ENCODE measurements at places on chromosomes 1 and 21.

DNA sequence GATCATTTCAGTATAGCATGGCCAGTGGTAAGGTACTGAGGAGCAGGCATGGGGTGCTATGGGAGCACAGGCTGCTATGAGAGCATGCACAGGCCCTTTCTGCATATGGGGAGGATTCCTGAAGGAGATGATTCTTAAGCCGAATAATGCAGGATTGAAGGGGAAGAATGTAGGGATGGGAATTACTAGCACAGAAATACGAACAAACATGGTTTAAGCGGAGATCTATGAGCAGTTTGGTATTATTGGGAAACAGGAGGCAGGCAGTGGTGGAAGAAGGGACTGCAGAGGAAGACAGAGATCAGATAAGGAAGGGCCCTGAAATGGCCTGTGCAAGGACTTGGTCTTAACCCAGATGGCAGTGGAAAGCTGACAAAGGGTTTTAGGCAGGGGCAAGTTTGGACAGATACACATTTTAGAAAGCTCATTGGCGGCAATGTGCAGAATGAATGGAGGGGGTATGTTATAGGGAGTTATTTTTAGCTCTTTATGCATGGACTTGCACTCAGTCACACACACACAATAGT, 1.7 kb downstream of the OSCP1 start:
- peak; percentile 60 for DNase-seq

GRCh38 chr1:216670118-216670883, 52.9 kb downstream of the ESRRG start:
- peak; percentile 17 for DNase-seq

DNA sequence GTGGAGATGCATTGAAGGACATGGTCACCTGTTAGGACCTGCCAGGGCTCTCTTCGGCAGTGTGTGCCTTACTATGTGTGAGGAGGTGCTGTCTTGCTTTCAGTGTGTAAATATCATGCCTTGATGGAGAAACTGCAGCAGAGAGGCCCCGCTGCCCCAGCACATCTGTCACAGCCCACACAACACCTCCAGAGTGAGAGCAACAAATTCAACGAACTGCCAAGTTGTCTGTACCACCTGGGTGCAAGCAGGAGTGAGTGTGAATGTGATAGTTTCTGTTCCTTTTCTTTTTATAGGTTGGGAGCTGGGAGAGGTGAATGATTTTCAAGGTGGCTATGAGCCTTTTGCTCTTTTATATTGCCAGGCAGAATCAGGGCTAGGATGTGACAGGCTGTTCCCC, 114.6 kb upstream of the KIAA0040 start:
- DNase-seq = no peak

- DNase-seq = no peak
These were observed 1.5 kb upstream of the GABPB2 start for GRCh38 chr1:151069103-151069486.

DNA sequence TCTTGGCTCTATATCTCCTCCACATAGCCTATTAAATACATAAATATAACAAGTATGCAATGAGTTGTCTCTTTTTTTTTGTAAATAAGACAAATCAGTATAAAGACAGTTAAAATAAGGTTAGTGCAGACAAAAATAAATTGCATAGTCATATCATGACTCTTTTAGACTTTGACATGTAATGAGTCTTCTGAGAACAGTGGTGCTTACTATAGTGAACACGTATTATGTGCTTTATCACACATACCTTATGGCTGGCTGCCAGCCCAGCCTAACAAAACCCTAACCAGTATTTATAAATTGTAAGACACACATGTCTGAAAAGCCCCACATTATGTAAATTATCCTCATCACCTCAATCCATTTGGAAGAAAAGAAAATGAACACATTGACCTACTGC, 29.1 kb upstream of the F13B start:
- DNase-seq = no peak

- DNase-seq = no peak
These were observed 171.4 kb upstream of the SNX7 start for GRCh38 chr1:98490099-98490498.

- no peak for DNase-seq
These were observed 44.4 kb downstream of the RWDD3 start for GRCh38 chr1:95278173-95279006.

DNA sequence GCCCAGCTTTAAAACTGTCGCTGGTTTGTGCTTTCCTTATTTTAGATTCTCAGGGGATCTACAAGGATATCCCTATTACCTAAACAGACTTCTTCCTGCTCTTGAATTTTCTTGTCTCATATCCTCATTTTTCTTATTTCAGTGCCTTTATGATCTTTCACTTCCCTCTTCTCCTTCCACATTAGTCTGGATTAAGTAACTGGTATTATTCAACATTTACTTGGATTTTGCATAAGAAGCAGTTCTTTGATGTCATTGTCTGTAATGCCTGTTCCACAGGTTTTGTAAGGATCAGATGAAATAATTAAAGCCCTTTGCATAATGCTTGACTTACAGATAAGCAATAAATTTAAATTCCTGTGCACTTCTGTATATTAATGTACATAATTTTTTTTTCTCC, 26.5 kb downstream of the CXADR start:
- no peak for DNase-seq

DNA sequence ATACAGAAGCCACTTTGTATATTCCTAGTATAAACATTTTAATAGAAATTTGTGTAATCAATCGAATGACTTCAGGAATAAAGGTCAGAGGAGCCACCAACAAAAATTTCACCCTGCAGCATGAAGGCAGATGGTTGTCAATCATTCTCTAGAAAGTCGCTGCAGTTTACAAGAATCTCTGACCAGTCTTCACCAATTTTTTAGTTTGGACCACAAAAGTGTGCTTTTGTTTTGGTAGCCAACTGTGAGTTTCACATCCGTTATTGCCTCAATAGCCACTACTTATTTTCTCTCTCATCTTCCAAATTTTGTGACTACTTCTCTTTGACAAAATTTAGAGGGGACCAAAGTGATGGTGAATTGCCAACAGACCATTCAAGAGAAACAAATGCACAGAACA, 1155.6 kb downstream of the AMY1C start:
- no peak for DNase-seq

- peak; percentile 18 for DNase-seq
These were observed 32.5 kb upstream of the RGS4 start for GRCh38 chr1:163036671-163037070.

DNA sequence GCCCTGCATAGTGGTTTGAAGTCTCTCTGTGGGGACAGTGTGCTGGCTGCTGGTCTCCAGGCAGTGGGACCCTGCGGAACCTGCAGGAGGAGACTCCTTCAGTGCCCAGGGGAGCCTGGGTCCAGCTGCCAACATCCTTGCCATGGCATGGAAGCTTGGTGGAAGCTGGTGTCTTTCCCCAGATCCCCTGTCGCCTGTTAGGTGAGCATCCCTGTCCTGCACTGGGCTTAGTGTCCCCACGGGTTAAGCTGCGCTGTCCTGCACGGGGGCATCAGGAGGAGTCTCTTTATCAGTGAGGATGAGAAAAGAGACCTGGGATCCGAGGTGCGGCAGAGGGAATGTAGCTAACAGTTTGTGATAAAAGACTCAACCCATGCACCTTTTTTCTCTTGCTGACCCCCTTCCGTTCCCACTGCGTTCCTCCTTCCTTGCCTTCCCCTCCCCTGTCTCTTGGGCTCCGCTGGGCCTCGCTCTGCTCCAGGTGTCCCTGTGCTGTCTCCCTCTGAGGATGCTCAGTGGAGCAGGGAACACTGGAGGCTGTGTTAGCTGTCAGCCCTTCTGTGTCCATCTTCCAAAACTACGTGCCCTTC, 59.3 kb downstream of the SLC37A1 start:
- no peak for DNase-seq

- no peak for DNase-seq
These were observed 296.8 kb upstream of the ZP4 start for GRCh38 chr1:238187575-238187949.

GRCh38 chr1:208329300-208329699, 85.1 kb upstream of the PLXNA2 start:
- DNase-seq = peak; percentile 6

DNA sequence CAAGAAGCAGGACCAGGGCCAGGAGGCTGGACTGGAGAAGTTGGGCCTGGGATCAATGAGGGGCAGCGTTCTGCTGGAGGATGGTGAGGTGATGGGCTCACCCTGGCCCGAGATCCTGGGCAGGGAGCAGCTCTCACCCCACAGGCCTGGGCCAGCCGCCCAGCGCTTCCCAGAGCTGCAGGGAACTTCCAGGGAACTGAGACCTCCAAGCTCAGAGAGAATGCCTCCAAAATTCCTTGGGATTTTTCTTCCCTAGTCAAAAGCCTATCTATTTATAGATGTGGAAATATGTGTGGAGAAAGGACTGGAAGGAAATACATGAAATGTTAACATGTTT, 121.2 kb downstream of the SPSB1 start:
- DNase-seq = no peak

- no peak for DNase-seq
These were observed 71.0 kb downstream of the FOXD2 start for GRCh38 chr1:47508702-47509431.

- DNase-seq = no peak
These were observed 48.6 kb downstream of the WNT2B start for GRCh38 chr1:112557385-112557784.

DNA sequence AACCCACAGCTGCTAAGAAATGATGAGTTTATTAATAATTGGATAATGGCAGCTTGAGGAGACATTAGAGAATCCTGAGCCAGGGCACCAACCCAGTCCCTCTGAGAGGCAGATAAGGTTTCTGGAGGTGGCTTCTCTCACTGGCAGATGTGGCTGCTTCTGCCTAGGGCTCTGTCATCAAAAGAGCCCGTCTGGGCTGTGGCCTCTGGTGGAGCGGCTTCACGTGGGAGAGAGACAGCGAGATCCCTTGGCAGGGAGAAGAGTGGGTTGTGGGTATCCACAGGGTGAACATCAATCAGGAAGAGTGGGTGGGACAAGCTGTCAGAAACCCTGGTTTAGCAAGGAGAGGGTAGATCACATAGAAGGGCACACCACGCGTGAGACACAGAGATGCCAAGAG, 30.0 kb downstream of the VWA5B1 start:
- no peak for DNase-seq

DNA sequence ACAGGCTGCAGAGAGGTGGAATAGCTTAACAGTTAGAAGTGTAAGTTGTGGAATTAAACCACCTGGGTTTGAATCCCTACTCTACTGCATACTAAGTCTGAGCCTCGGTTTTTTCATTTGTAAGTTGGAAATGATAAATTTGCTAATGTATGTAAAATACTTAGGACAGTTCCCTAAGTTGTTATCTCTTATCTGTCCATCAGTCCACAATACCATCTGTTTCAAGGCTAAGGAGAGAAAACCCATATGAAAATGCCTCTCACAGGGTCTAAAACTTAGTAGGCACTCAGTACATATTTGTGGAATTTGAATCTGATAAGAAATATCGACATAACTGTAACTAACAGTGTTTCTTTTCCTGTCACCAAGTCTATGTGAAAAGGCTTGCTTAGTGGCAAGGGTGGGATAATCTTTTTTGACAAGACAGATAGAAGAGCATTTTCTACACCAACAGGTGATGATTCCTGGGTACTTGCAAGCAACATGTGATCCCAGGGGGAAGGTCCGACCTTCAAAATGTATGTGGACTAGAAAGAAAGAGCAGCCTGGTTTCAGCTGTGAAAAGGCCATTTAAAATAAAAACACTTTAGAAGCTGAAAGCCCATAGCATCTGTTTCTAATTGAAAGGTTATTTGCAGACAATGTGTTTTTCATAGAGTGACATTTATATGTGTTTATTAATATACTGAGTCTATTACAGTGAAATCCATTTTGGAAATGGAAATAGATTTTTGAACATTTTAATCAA, 202.9 kb downstream of the HHAT start:
- DNase-seq = no peak

- no peak for DNase-seq
These were observed 2.8 kb downstream of the ITPKB start for GRCh38 chr1:226736001-226736907.

DNA sequence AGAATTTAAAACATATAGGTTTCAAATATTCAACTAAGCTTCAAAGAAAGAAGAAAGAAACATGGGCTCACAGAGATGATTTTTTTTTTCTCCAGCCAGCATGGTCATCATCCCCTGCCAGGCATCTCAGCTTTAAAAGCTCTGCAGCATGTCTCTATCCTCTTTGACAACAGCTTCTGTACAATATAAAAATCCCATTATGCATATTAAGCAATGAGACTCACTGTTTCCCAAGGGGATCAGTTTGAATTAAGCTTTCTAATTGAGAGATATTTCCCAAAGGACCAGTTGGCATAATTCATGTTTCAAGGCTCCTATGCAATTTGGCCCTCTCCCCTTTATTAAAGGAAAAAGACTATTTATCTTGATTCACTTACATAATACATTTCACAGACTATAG, 220.3 kb downstream of the GRIK1 start:
- no peak for DNase-seq

All from mammary epithelial cell (primary cell).